NCI-H2081 (cell line): ENCODE measurements at places on chromosomes 13 and 19.

GRCh38 chr13:21347753-21348318 lies 111.3 kb downstream of the ZDHHC20 start:
- no peak for DNase-seq

GRCh38 chr13:33053397-33054066 lies 37.3 kb downstream of the KL start:
- DNase-seq: no peak

- DNase-seq: no peak
Measured at GRCh38 chr13:81762449-81762848, 1421.5 kb upstream of the SPRY2 start.

- no peak for DNase-seq
Measured at GRCh38 chr19:43735957-43736356, 18.8 kb downstream of the SMG9 start.

DNA sequence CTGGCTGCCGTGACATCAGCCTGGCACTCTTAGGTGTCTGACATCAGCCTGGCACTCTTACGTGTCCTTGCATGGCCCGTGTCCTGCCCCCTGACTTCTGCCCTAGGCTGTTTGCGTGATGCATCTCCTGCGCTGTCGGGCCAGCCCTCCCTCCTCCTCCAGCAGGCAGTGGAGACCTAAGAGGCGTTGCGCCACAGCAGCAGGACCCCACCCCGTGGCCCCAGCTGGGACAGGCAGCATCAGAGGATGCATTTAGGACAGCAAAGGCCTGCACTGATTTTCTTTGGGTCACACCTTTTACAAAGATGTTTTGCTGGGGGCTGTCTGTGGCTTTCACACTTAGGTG lies 65.3 kb downstream of the GPR12 start:
- DNase-seq: no peak

GRCh38 chr13:24097064-24097463 lies 63.5 kb upstream of the SPATA13 start:
- no peak for DNase-seq

GRCh38 chr19:15274477-15274876 lies 42.2 kb upstream of the EPHX3 start:
- no peak for DNase-seq

GRCh38 chr19:46732172-46732938 lies 13.5 kb upstream of the FKRP start:
- no peak for DNase-seq

DNA sequence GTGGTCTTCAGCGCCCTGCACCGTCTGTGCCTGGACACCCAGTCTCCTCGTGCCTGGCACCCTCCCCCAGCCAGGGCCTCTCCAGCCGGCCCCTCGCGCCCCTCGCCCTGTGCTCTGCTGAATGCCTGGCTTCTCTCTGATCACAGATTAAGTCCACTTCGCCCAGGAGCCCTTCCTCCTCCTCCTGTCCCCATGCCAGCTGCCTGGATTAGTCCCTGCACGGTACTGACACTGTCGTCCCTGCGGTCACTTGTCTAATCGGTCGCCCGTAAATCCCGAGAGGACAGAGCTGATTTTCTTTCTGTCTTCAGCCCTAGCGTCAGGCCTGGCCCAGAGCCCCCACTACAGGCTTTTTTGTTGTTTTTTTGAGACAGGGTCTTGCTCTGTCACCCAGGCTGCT lies 6.6 kb downstream of the THOP1 start:
- DNase-seq: no peak

- no peak for DNase-seq
Measured at GRCh38 chr19:41288673-41289530, 21.1 kb upstream of the CCDC97 start.

DNA sequence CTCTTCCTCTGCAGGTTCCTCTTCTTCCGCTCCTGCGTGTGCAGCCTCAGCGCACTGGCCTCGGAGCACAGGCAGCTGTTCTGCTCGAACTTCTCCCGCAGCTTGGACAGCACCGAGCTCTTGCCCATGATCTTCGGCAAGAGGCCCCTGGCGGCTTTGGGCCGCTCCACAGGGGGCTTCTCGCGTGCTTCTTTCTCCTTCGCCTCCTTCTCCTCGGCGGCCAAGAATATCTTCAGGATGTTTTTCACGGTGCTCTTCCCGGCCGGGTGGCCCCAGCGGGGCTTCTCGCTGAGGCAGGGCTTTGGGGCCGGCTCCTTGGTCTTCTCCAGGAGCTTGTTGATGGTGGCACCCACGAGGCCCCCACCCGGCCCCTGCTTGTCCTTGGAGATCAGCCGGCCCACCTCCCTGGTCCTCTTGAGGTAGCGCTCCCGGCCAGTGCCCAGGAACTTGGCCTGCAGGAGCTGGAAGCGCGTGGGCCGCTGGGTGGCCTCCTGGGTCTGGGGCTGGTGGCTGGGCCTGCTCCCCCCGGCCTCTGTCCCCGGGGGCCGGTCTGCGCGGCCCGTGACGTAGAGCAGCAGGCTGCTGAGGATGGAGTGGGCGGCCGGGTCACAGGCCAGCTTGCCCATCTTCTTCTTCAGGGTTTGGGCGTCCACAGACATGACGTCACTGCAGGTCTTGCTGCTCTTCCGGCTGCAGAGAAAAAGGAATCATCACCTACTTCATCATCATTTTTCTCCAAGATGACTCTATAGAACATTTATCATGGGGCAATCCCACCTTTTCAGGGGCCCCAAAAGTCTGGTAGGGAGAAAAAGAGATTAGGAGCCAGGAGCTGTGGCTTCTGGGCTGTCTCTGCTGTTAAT lies 43.8 kb upstream of the GRTP1 start:
- no peak for DNase-seq

- peak; percentile 34 for DNase-seq
Measured at GRCh38 chr13:109145631-109146030, 516.2 kb downstream of the MYO16 start.

- peak; percentile 36 for DNase-seq
Measured at GRCh38 chr19:10517361-10517759, at the start of gene S1PR5. TSS of gene S1PR5 (minus strand) at chr19:10517447. CDS start at chr19:10515011, 2,436 bp downstream.

- DNase-seq: no peak
Measured at GRCh38 chr13:41465898-41466320, 8.6 kb downstream of the RGCC start.

DNA sequence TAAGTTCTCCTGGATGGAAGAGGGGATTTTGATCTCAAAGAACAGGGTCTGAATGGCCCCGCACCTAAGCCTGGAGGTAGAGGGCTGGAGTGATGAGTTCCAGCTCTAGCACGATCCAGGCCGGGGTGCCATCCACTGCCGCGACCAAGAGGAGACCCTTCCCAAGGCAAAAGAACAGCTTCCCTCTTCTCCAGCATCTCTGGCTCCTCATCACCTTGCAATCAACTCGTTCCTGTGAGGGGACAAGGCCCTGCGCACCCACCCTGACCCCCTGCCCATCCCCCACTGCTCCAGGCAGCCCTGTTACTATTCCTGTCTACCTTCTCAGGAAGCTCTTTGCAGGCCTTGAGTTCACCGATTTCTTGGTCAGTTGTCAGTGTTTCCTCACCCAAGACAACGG lies 17.8 kb downstream of the COL4A1 start:
- no peak for DNase-seq

DNA sequence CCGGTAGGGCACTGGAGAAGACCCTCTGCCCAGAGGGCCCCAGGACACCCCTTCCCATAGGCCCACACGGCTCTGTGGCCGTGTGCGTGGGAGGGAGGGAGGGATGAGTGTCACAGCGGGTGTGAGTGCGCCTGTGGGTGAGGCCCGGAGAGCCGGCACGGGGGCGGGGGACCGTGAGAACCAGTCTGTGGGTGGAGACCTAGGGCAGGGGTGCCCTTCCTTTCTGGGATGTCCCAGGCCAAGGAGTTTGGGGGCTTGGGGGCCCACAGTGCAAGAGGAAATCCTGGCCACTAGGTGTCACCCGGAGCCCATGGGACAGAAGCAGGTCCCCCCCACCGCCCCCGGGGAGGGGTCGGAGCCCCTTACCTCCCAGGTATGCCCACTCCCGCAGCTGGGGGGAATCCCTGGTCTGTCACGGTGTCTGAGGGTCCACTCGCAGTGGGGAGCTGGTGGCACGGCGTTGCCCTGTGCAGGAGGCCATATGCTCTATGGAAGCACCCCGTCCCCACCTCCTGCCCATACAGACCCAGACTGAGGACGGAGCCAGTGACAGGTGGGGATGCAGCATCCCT lies 16.0 kb upstream of the SLC7A10 start:
- DNase-seq: no peak

GRCh38 chr19:13983213-13983889 lies 22.8 kb downstream of the RFX1 start:
- peak; percentile 71 for DNase-seq

GRCh38 chr13:22862478-22862877 lies 318.3 kb upstream of the SGCG start:
- DNase-seq: no peak

- DNase-seq: no peak
Measured at GRCh38 chr13:22496803-22497508, 683.8 kb upstream of the SGCG start.

- DNase-seq: no peak
Measured at GRCh38 chr19:1814833-1815604, 2.9 kb upstream of the ATP8B3 start.
